ENCODE measurements at places on chromosomes 2 and 18.

DNA sequence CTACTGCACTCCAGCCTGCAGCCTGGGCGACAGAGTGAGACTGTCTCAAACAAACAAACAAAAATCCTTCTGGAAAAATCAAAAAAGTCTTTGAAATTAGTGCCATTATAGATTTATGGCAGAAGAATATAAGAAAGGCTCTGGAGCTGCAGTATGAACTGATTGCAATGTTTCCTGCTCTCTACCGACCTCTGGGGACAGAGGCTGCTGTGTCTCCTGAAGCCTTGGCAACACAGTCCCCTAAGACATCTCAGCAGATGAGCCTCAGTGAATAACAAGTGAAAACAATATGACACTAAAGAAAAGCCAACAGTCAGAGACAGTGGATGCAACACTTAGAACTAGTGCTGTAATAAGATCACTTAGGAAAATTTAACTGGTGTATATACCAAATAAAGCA is 494.9 kb upstream of the LRATD1 start:
- DNase-seq, result no peak

- no peak for DNase-seq
Observed at GRCh38 chr2:132489150-132489549, 72.5 kb downstream of the GPR39 start.

DNA sequence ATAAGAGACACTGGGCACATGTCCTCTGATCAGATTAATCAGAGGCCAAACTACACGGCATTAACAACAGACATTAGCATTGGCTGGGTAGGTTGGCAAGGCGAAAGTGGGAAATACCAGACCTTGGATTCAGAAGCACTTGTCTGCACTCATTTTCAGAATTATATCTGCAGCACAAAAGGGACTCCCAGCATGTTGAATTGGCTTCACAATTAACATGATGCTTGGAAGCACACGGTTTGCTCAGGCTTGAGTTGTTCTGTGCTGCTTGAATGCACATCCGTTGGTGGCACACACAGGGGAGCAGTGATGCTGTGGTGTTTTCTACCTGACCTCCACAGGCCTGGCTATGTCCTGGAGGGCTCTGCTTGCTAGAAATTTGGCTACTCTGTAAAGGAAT is 83.9 kb downstream of the ACTR3 start:
- DNase-seq, result no peak

- no peak for DNase-seq
Observed at GRCh38 chr2:31411771-31412170, 2.8 kb downstream of the XDH start.

DNA sequence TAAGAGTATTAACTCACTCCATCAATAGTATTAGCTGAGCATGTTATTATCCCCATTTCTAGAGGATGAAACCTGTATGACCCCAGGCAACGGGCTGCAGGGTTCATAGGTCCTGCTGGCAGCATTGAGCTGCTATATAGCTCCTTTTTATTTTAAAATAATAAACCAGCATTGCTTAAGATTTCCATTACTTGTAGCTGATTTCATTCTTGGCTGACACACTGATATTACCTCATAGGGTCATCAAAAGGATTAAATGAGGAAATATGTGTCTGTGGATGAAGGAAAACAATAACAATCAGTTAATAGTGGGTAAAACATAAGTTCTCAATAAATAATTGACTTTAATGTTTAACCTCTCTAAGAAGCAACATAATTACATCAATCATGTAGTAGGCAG is 48.3 kb upstream of the NRP2 start:
- no peak for DNase-seq

GRCh38 chr2:5569256-5569655 is 122.9 kb upstream of the SOX11 start:
- DNase-seq, result no peak

DNA sequence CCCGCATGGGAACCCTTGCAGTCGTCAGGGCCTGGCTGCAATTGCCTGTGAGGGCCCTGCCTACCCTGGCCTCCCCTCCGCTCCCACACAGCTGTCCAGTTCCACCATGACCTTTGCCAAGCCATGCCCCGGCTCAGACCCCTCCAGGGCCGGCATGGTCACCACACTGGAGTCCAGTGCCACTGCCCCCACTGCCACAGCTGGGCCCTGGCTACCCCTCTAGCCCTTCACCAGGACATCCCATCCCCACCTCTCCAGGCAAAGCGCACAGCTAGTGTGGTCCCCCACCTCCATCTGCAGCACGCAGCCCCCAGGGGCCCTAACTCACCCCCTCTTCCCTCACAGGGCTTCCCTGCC is 70.3 kb upstream of the SMAD7 start:
- DNase-seq, result no peak

- no peak for DNase-seq
Observed at GRCh38 chr18:54183390-54183789, 41.1 kb downstream of the MBD2 start.

DNA sequence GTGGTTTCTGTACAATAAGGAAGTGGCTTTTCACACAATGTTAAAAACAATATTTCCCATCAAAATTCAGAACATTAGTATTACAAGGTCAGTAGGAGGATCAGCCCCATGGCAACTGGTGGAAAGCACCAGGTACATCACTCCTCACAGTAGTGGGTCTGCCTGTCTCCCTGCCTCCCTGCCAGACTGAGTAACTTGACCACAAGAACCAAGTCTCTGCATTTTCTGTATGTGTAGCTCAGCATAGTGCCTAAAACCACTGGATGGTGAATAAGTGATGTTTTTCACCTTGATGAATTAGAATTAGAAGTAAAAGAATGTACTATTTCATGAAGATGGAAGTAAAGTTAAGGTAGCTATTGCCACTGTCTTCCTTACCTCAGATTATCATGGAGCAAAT is 4.1 kb upstream of the WDR7 start:
- no peak for DNase-seq

DNA sequence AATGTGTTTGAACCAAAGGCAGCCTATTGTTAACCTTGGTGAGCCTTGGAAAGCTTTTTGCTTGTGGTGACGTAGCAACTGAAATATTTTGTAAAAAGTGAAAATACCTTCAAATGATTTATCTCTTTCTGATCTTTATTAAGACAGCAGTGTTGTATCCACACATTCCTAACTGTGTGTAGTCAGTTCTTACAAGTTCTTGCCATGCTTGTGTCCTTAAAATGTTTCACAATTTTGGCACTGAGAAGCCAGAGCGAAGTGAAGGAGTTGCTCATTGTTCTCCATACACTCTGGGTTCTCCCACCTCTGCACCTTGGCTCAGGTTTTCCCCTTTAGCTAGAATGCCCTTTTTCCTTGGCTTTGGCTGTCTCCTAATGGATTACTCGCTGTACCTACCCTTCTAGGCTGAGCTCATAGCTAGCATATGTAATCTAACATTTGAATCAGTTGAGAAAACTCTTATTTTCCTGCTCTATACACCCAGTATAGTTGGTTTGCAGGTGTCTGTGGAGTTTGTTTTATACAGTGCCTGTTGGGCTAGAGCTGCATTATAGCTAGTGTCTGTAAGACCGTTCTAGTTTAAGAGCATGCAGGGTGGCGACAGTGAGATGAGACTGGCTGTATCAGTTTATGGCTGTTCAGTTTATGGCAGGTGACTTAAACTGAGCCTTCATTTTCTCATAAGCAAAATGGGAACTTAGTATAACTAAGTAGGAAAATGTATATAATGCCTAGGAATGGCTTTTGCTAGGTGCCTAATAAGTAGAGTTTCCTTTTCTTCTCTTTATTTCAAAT is 45.5 kb downstream of the FMNL2 start:
- DNase-seq, result no peak

- DNase-seq, result no peak
Observed at GRCh38 chr2:4556135-4556896, 852.9 kb downstream of the DCDC2C start.

GRCh38 chr2:224881846-224882245 is 160.4 kb downstream of the DOCK10 start:
- no peak for DNase-seq

- no peak for DNase-seq
Observed at GRCh38 chr18:54766634-54767033, 61.6 kb upstream of the RAB27B start.

GRCh38 chr2:36616947-36617346 is 19.0 kb upstream of the FEZ2 start:
- DNase-seq, result no peak

GRCh38 chr2:140526575-140526974 is 1604.2 kb downstream of the LRP1B start:
- DNase-seq, result no peak

GRCh38 chr2:42261518-42262195 is 92.5 kb downstream of the EML4 start:
- no peak for DNase-seq

GRCh38 chr2:231472816-231473215 is 8.5 kb upstream of the NCL start:
- DNase-seq, result no peak

Measured in D721Med (cell line).